ENCODE measurements at places on chromosomes 5 and 9. TPM values are rescaled to one million over a fixed set of nuclear protein-coding genes. Genes with fewer than 3 reads are reported as not detected.

IL5 gene
- not detected for total RNA-seq

CDX1 gene
- total RNA-seq = 0.29 TPM

REEP2 gene
- total RNA-seq = 0.77 TPM

CER1 gene
- total RNA-seq = 0.97 TPM

KIF4B gene
- total RNA-seq = not detected

NR2F1-AS1 gene
- 4.4 TPM for total RNA-seq

GPR151 gene
- not detected for total RNA-seq

ANKRD55 gene
- total RNA-seq = not detected

FLT4 gene
- 22.5 TPM for total RNA-seq

FOXB2 gene
- total RNA-seq = not detected

DNA sequence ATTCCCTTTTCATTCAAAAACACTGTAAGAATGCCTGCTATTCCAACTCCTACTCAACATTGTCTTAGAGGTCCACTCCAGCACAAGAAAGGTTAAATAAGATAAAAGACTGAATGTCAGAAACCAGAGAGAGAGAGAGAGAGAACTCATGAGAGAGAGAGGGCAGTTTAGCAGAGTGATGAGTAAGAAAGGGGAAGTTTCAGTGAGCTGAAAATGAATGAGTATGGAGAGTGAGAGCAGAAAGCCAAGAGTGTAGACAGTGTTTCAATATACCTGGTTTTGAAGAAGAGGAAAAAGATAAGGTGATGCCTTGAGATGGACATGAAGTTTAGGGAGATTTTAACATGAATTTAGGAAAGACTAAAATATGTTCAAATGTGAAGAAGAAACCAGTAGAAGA lies 528.0 kb upstream of the SEMA6A start:
- no peak for DNase-seq

DNA sequence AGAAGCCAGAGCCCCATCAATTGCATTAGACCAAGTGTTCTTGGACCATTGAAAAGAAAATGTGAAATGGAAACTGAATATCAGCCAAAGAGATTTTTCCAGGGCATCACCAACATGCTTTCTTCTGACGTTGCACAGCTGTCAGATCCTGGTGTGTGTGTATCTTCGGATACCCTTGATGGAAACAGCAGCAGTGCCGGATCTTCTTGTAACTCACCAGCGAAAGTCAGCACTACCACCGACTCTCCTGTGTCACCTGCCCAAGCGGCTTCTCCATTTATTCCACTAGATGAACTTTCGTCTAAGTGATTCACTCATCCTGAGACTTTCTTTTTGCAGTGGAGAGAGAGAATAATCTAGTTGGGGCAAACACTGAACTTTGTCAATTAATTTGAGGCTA lies 75.7 kb downstream of the PIP5K1B start:
- DNase-seq = no peak

- DNase-seq = no peak
These were observed 120.9 kb downstream of the PIP5K1B start for GRCh38 chr9:68825762-68826472.

DNA sequence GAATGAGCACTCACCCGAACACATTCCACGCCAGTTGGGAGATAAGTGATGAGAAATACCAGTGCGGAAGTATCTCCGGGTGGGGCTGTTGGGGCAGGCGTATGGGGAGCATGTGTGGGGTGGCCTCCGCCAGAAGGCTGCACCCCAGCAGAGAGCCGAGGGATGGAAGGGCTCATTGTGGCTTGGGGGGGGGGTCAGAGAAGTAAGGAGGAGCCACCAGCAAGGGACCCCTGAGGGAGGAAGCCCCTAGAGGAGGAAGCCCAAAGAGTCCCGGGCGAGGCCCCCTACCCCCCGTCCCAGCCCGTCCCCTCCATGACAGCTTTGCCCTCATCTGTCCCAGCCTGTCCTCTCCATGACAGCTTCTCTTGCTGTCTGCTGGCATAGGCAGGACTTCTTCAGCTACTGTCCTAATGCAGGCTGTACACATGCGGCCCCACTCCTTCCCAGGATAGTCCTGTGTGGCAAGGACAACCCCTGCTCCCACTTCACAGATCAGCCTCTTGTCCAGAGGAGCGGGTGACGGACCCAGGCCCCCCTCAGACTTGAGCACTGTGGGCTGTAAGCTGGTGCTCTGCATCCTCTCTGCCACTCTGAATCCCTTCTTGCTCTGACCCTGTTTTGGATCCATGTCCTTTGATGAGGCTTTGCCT lies 239.6 kb downstream of the CACNA1B start:
- no peak for DNase-seq

- DNase-seq = peak; percentile 60
These were observed 7.8 kb downstream of the EXOSC2 start for GRCh38 chr9:130701059-130702022.

- DNase-seq = no peak
These were observed 54.1 kb upstream of the ALDH1A1 start for GRCh38 chr9:73006986-73007385.

- no peak for DNase-seq
These were observed 249.1 kb downstream of the DIRAS2 start for GRCh38 chr9:90393365-90394152.

DNA sequence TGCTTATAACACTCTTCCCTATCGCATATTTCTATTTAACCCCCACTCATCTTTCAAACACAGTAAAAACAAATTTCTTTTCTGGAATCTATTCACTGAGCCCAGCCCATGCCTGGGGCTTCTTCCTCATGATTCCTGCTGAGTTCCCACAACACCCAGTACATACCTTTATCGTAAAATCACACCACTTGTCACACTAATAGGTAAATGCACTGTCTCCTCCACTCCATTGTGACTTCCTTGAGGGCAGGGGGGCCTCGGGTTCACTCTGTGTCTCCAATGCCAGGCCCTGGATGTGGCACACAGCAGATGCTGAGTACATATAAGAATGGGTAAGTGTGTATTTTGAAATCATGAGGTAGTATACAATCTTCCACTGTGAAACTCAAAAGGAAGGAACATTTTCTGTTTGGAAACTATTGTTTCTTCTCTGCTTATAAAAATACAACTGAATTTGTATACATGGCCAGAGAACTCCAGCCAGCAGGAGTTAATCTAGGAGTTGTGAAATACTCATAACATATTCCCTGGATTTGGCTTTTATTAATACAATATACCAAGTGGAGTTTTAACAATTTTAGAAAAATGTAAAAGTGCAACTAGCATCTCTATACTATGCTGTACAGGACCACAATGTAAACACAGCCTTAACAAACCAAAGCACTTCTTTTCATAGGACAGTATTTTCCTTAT lies 7.2 kb downstream of the PLK2 start:
- no peak for DNase-seq

GRCh38 chr9:13142776-13143175 lies 136.7 kb downstream of the MPDZ start:
- DNase-seq = no peak

DNA sequence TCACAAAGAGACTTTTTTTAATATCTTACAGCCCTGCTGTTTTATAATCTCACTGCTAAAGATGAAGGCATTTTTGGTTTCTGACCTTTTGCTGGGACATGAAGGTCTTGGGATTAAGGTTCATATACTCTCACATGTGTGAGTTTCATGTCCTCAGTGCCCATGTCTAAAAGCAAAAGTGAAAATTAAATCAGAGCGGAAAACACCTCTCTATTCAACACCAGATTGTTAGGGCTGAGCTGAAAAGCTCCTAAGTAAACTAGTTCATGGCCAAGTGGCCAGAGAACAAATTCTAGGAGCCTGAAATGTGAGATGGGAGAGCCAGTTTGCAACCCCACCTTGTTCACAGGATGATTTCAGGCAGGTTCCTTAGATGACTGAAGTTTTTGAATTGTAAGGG lies 110.9 kb downstream of the GRIA1 start:
- no peak for DNase-seq

- no peak for DNase-seq
These were observed 45.1 kb upstream of the TRIO start for GRCh38 chr5:14097998-14098471.

- no peak for DNase-seq
These were observed 42.5 kb downstream of the FNIP1 start for GRCh38 chr5:131754363-131754762.

- no peak for DNase-seq
These were observed 230.6 kb downstream of the FSTL4 start for GRCh38 chr5:133381571-133382365.

DNA sequence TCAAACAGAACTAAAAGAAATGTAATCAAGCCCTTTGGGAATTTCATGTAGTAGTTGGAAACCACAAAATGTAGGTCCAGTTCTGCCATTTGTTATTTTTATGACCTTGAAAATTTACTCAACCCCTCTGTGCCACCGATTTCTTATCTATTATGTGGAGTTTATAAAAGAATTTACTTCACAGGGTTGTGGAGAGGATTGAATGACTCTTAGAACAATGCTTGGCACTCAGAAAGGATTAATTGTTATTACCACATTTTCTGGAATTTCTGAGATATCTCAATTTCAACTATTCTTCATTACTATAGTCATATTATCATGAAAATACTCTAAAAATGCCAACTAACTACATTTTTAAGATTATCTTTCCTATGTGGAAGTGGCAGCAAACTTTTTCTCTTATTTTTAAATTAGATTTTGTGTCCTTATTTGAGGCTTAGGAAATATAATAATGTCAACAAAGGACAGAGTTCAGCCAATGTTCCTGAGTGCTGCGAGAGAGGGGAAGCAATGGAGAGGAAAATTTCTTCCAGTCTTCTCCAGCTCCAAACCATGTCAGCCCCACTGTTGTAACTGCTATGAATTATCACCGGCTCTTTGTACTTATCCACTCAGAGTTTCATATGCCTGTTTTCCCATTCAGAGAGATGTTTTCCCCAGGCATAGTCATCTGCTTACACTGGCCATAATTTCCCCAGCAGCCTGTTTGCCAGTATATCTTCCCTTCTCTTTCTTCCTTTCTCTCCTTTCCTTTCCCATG lies 525.6 kb downstream of the SPATA31D1 start:
- peak; percentile 37 for DNase-seq

- no peak for DNase-seq
These were observed 219.6 kb upstream of the ZNF462 start for GRCh38 chr9:106643211-106643930.

DNA sequence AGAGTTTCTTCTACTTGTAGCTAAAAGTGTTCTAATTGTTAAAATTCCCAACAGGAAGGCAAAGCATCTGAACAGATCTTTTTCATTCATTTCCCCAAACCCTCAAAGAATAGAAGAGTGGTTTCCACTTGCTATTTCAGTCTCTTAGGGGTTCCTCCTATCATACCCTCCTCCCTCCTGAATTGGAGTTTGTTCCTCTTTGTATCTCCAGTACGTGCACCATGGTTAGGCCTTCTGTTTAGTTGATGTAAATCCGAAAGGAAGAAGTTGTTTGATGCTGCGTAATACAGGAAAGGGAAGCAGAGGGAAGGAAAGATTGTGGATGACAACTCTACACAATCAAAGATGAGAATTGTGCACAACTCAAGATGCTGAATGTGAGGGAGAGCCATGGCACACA lies 303.6 kb downstream of the PIK3R1 start:
- no peak for DNase-seq

DNA sequence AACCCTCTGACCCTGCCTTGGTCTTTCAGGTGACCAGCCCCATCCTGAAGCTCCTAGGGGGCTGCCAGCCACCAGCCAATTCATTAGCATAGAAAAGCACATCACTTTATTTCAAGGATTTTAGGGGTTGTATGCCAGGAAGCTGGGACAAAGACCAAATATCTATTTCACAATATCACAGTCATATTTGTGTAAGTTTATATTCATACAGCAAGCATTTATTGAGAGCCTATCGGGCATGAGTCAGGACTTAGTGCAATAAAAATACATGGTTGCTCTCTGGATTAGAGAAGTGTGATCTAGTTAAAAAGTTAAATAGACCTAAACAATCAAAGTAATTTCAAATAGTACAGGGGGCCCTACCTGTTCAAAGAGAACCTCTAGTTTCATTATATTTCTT lies 113.8 kb downstream of the ERCC6L2 start:
- no peak for DNase-seq

DNA sequence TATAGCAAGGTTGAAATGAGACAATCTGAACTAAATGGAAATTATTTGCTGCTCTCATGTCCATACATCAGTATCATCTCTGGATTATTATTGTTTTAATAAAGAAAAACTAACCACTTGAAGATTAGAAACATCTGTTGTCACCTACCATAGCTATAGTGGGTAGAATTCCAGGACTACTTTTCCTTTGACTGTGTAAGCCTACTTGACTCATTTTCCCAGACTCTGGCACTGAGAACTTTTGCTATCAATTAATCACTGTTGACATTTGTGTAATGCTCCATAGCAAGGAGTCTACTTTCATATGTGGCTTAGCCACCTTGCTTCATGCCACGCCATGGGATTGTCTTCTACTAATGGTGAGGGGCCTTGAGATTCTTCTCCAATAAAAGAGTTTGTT lies 59.9 kb upstream of the ARRDC3 start:
- DNase-seq = no peak

DNA sequence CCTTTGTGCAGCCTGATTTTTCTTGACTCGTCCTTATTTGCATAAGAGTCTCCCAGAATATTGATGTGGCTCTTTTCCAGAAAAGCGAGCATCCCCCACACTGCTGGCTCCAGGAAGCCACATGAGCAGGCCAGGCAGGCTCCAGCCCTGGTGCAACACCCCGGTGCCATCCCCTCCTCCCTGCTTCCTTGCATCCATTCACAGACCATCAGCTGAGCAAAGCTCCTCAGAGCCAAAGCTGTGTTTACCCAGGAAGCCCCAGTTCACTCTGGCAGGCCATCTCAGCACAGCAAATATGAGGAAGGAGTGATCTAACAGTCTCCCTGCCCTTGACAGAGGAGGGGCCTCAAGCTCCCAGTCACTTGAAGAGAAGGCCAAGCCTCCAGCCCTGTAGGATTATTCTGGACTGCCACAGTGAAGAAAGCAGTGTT lies 34.4 kb downstream of the INSYN2B start:
- DNase-seq = no peak

GRCh38 chr9:128764361-128764760 lies 7.4 kb downstream of the ZER1 start:
- no peak for DNase-seq

DNA sequence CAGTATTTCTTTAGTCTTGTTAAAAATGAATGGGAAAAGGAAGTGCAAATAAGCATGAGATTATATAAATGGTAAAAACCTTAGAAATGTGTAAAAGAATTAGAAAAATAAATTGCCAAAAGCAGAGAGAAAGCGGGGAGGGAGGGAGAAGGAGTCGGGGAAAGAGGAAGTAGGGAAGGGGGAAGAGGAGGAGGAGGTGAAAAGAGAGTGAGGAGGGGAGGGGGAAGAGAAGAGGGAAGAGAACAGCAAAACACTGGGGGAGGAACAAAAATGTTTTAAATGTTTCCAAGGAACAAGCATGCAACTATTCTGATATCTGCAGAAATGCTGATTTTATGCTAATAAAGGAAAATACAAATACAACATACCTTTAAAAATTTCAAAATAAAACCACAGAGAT lies 317.5 kb downstream of the PIK3R1 start:
- no peak for DNase-seq

DNA sequence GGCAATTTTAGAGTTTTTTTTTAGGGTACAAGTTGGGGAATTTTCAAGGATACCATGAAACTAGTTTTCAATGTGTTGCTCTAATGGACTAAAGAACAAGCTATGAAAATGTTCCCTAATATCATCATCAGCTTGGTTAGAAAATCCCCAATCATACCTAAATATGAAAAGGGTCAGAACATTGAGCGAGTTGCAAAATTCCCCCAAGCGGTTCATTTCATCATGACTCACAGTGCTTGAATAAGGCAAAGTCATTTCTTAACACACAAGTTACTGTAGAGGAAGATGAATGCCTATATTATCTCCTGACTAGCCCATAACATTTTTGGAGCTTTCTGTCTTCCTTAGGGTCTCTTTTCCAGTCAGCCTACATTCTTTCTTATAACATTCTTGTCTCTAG lies 62.7 kb downstream of the ST8SIA4 start:
- no peak for DNase-seq

- no peak for DNase-seq
These were observed 10.4 kb downstream of the TRIM14 start for GRCh38 chr9:98108531-98109031.

Data from uterus (tissue), 4 donors.